Neural progenitor cell (in vitro differentiated cells): ENCODE measurements at places on chromosomes 13 and 19.

- DNase-seq = no peak
Measured at GRCh38 chr19:5360003-5360780, 19.6 kb upstream of the PTPRS start.

GRCh38 chr13:84940798-84941197 lies 858.4 kb downstream of the SLITRK6 start:
- DNase-seq = no peak

GRCh38 chr13:89239361-89240127 lies 1568.4 kb downstream of the SLITRK5 start:
- no peak for DNase-seq

DNA sequence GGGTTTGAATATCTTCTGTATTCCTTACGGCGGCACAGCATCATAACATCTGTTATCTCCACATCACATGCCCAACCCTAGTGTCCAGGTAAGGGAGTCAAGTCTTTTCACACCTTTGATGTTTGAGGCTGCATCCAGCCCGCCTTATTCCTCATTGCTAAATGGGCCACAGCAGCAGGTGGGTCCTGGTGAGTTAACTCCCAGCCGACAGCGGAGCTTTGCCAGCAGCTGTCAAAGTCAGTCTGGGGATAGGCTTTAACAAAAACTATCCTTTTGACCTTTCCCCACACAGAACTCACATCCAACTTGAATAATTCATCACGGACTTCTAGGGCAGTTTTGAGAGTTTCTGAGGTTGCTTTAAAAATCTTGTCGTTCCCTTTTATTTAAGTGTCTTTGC lies 235.1 kb downstream of the DLEU7 start:
- no peak for DNase-seq

DNA sequence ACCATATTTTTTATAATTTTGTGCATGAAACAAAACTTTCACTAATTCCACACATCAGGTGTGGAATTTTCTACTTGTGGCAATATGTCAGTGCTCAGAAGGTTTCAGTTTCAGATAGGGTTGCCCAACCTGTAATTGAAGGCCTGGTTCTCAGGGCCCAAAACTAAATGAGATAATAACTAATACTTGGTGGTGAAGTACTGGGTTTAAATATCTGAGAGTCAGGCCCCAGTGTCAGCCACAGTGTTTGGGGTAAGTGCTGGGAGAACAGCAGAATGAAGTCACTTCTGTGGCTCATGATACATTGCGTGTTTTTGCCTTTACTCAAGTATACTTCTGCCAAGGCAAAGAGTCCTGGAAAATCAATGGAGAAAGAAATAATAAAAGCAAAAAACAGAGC lies 5.6 kb downstream of the SAFB start:
- no peak for DNase-seq

- DNase-seq = no peak
Measured at GRCh38 chr19:51252306-51253079, 1.6 kb downstream of the SIGLECL1 start.

- DNase-seq = no peak
Measured at GRCh38 chr19:58557221-58558065, 968 bp downstream of the UBE2M start.

GRCh38 chr19:57288373-57288772 lies 8.1 kb downstream of the ZNF460 start:
- no peak for DNase-seq

DNA sequence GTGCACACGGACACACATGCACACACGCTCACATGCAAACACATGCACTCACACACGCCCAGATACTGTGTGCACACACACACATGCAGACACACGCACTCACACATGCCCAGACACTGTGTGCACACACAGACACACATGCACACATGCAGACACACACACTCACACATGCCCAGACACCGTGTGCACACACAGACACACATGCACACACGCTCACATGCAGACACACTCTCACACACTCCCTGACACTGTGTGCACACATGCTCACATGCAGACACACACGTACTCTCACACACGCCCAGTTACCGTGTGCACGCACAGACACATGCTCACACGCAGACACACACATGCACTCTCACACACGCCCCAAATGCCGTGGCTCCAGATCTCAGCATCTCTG lies 137.2 kb upstream of the MCF2L start:
- DNase-seq = no peak

DNA sequence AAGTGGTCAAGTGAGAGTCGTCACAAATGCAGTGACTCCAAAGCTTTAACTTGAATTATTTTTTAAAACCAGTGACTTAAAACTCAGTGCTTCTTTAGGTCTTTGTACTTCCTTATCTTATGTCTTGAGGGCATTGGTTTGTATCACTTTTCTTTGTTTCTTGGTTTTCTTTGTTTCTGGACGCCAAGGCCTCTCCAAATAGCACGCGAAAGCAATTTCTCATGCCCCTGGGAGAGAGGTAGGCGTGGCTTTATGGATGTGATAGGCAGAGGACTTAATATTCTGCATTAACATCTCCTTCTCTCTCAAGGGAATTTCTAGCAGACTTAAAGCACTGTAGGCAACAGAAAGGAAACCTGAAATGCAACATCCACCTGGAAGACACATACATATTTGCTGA lies 20.6 kb downstream of the UBE2L5 start:
- no peak for DNase-seq

- no peak for DNase-seq
Measured at GRCh38 chr13:50222569-50223332, 207.5 kb downstream of the KCNRG start.

DNA sequence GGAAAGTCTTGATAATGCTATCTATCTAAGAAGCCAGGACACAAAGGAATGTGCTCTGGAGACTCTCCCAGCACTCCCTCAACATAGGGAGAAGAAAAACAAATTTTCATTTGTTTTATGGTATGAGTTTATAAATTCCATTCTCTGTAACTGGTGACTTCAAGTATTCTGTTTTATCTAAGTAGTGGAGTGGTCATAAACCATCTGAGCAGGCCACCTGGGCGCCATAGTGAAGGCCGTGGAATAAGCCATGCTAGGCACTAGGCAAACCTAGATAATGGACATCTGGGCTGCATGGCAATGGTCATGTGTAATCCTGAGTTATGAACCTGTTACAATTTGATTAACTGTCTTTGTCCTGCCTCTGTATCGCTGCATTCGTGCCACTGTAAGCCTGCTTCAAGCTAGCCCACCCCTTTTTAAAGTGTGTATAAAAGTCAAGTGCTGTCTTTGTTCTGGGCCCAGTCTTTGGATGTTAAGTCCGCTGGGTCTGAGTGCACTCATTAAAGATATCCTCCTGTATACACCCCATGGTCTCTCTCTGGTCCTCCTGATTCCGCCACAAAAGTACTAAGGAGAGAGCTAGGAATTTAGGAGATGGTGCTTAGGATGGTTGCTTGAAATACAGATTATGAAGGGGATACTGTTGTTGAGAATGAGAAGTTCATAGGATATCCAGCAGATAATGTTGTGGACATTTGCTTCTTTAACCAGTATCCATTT lies 13.2 kb downstream of the GTF2F2 start:
- no peak for DNase-seq

DNA sequence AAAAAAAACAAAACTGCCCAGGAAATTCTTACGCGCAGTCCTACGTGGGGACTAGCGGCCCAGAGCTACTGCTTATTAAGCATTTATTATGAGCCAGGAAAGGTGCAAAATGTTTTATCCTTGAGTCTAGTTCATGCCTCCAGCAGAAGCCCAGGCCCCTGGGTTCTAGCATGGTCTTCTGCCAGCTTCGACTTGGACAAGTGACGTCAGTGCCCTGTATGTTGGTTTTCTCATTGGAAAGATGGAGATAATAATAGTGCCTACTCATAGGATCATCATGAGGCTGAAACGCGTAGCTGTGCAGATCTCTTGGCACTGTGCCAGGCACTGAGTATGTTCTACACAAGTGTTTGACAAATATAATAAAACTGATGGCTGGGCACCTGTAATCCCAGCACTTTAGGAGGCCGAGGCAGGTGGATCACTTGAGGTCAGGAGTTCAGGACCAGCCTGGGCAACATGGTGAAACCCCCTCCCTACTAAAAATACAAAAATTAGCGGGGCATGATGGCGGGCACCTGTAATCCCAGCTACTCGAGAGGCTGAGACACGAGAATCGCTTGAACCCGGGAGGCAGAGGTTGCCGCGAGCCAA lies 12.4 kb upstream of the SULT2B1 start:
- DNase-seq = no peak

DNA sequence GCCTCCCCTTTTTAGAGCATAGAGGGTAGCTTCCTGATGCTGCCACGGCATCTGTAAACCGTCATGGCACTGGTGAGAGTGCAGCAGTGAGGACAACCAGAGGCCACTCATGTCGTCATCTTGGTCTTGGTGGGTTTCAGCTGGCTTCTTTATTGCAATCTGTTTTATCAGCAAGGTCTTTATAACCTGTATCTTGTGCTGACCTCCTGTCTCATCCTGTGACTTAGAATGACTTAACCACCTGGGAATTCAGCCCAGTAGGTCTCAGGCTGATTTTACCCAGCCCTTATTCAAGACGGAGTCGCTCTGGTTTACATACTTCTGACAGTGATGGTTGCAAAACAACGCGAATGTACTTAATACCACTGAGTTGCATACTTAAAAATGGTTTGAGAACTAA lies 14.4 kb upstream of the FBN3 start:
- no peak for DNase-seq
